ENCODE measurements at places on chromosomes 2 and 18.

GRCh38 chr2:62437785-62438184 lies 68.2 kb downstream of the TMEM17 start:
- no peak for DNase-seq

DNA sequence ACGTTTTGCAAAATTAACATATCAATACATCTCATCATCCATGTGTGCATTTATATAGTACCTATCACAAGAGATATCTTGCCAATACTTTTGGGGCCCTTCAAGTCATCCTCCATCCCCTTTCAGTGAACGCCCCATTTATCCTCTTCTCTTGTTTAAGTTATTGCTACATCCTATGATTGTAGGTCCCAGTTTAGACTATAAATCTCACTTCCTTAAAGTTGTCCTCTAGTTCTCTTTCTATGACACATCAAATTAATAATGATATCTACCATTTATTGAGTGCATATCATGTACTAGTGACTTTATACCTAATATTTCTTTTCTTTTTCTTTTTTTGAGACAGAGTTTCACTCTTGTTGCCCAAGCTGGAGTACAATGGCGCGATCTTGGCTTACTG lies 28.8 kb upstream of the FBXO11 start:
- DNase-seq: no peak

DNA sequence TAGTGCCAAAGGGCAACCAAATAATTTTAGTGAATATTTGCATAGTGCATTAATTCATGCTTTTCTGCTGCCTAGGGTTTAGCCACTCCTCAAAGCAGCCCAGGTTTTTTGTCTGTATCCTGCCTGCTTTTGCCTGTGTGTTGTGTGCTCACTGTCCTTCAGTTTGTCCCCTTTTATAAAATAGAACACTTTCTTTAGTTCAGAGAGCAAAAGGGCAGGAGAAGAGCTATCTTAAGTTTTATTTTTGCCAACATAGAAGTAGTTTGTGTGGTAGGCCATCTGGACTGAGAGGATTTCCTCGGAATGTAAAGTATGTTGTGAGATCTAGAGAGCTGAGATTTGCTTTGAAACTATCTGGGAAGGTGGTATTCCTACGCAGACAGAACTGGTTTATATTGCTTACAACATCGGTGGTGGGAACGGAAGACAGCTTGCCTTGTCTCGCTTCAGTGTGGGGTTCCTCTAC lies 64.9 kb downstream of the EML4 start:
- DNase-seq: no peak

- DNase-seq: peak; percentile 68
These were observed 106.7 kb downstream of the DTNB start for GRCh38 chr2:25566694-25567093.

DNA sequence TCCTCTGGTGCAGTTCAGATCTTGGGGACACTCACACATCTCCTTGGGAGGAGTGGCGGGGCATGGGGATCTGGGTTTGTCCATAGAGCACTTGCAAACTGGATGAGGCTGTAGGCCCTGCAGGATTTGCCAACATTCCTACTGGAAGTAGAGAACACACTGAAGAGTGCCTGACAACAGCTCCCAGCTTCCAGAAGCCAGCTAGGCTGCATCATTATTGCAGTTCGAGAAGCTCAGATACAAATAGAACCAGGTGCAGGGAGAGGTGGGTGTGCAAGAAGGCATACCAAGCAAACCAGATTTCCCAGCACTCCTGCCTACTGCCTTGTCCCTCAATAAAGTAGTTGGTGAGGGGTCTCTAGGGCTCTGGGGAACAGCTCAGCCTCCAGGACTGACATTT lies 52.5 kb downstream of the RHOB start:
- no peak for DNase-seq

GRCh38 chr2:24512404-24512803 lies 21.4 kb downstream of the NCOA1 start:
- DNase-seq: no peak

GRCh38 chr18:58599106-58599505 lies 29.8 kb downstream of the ALPK2 start:
- DNase-seq: no peak

DNA sequence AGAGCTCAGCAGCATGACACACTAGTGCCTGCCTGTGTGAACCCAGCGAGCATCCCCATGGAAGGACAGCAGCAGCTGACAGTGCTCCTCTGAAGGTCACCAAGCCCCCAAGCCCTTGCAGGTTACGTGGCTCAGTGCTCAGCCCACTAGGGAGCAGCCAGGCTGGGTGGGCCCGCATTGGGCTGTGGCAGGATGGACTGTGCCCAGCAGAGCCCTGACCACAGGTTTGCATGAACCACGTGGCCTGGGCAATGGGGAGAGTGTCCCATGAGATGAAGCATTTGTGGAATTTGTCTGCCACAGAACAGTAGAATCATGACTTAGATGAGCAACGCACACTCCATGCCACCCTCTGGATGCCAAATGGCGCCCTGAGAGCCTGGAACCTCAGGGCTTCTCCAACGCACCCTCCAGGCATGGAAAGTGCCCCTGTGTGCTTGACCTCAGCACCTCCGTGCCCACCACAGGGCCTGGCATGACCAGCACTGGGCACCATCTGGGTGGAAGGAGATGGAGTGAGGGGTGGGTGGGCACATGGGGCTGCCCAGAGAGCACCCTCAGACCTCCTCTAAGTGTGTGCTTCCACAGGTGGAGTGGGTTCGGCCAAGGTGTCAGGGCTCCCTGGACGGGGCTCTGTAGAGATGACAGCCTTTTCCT lies 216.1 kb upstream of the RAB6C start:
- no peak for DNase-seq

DNA sequence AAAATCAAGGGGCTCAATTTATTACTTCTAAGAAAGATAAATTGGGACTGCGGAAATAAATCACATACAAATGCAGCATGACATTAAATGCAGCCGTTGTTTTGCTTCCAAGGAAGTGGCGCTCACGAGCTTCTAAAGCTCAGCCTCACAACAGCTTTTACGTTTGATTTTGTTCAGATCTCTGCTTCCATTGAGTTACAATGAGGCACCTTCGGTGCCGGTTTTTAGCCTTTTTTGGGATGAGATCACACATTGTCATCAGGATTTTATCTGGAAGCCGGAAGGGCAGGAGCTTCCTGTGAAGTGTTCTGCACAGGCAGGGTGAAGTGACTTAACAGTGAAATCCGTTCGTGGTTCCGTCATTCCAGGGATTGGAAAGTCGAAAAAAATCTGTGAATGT lies 209.8 kb downstream of the DCDC2C start:
- DNase-seq: no peak

- no peak for DNase-seq
These were observed 80.3 kb downstream of the FTCDNL1 start for GRCh38 chr2:199770716-199771115.

GRCh38 chr2:174797781-174798276 lies 33.6 kb upstream of the CHRNA1 start:
- DNase-seq: no peak

- no peak for DNase-seq
These were observed 38.2 kb upstream of the CAB39 start for GRCh38 chr2:230674401-230674800.

DNA sequence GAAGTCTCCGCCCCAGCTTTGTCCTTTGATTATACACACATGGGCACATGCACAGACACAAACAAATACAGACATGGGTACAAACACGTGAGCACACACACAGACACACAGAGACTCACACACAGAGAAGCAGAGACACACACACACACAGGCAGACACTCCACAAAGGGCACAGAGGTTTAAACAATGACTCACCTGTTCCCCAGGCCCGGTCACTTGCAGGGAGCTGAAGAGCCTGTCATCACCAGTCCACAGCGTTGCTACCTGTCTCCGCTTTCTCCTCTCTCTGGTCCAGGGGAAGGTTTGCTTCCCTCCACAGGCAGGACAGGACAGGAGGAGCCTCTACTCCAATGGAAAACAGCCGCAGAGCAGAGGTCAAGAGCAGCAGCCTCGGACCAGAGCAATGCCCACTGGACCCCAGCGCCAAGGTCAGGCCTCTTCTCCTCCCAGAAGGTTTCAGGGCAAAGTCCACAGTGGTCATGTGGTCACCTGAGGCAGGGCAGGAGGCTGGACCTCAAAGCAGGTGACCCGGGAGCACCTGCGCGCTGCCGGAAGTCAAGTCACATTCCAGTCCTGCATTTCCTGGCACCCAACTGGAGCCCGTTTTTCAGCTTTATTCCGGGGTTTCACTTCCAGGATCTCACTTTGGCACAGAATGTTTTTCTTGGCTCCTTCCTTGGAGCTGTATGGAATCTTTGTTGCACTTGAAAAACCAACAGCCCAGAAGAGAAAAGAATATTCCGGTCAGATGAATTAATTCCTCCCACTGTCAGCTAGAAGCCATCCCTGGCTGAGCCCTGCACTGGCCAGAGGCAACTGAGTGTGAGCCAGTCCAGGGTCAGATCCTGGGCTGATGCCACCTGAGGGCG lies at the start of gene RAB17:
Gene RAB17, minus strand, starts transcription at position 463 of the 869 bp plus-strand sequence. CDS start 4,580 bp downstream, outside the sequence.
- no peak for DNase-seq

- DNase-seq: peak; percentile 66
These were observed 85.2 kb upstream of the NDUFV2 start for GRCh38 chr18:9017167-9017904.

DNA sequence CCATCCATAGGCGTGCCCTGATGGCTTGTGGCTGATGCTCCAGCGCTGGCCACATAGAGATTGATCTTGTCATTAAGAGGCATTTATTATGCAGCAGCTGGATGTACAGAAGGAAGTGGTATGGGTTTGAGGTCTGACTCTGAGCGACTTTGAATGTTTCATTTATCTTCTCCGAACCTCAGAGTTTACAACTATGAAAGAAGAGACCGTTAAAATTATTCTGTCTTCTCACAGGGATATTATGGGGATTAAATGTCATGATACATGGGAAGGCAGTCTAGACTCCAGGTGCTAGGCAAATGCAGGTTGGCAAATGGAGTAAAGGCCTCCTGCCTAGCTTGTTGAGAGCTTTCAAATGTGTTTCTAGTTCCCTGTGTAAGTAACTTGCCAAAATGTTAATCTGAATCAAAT lies 30.3 kb downstream of the MOGAT1 start:
- no peak for DNase-seq

DNA sequence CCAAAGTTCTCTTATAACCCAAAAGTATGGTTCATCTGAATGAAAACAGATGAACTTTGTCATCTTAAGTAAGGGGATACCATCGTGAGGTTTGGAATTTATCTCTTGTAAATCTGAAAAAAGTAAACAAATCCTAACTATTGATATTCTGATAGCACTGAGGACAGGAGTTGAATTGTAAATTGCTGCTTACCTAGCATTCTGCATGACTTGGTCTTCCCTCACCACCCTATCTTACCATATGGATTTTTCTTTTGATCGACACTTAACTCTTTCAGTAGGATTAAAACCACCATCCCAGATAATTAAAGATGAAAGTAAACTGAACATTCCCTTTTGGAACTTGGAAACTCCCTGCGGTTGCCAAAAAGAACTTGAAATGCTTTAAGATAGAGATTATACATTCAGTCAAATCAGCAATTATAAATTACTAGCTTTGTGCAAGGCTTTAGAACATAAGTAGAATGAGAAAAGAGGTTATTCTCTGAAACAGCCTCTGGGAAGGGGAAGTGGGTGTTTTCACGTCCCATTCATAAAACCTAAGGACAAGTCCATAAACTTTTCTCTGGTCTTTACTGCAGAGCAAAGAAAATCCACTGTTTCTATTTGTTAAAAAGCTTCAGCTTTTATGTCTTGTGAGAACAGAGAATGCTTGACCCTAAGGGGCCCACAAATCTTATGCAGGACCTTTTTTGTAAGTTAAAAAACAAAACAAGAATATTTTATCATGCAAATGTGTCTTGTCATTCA lies 49.7 kb upstream of the ZNF397 start:
- DNase-seq: no peak

- no peak for DNase-seq
These were observed 50.4 kb downstream of the TTN start for GRCh38 chr2:178756843-178757242.

DNA sequence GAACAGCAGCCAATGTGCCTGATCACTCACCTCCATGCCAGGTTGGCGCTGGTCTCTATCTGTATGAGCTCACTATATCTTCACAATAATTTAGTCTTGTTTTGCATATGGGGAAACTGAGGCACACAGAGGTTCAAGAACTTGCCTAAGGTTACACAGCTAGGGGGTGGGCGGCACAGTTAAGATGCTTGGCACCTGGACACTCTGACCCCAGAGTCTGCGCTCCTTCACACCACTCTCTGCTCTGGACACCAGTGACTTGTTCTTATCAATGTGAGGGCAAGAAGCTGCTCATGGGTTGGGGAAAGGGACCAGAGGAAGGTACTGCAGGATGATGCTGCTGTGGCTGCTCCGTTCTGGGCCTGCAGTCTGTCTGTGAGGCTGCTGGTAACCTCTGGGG lies 27.1 kb downstream of the FBLN7 start:
- DNase-seq: no peak

DNA sequence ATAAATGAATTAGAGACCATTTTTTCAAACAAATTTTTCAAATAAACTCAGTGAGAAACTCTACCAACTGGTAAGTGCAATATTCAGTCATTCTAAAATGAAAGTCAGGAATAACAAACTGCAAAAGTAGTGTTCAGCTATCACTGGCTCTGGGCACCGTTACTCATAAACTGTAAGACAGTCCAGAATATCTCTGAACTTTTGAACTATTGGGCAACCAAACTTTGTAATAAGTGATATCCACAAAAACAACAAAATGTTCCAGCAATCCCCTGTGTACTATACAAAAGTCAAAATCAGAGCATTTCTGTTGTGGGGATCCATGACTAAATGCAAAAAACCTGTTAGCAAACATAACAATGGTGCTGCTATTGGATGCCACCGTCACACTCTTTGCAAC lies 56.3 kb downstream of the SLC25A12 start:
- DNase-seq: no peak

DNA sequence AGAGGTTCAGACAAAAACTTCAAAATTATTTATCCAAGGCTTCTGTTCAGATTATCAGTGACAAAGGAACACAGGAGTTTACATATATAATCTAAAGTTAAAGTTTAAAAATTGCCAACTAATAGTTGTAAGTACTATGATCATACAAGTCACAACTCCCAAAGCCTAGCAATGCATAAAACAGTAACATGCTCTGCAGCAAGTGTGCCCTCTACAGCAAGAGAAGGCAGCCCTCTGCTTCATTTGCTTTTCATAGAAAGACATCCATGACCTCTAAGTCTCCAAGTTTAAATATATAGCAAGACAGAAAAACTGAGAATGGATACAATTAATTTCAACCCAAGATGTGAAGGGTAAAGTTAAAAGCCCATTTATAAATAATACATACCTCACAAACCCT lies 13.3 kb downstream of the RAB1A start:
- DNase-seq: no peak

DNA sequence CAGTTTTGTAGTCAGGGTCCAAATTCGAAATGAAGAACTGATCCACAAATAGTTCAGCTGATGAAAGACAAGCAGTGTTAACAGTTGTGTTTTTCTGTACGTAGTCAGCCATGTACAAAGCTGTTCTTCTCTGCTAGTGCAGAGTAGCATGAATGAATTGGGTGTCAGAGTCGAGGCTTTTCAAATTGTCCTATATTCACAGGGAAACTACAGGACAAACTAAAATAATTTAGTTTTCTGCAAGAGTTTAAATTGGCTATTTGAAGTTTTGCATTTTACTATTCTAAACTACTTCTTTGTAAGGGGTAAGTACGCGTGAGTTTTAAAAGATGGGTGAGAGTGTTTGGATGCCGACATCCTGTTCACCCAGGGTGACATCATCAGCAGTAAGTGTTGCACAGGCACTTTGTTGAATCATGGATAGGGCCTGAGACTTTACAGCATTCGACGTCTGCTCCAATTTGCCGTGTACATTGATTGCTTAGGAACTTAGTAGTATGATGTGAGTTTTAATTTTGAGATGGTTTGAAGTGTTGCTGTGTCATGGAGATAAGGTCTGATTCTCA lies 147.2 kb upstream of the NFATC1 start:
- no peak for DNase-seq

- DNase-seq: no peak
These were observed 98.6 kb upstream of the FANCL start for GRCh38 chr2:58339548-58340243.

All from MM.1S (cell line).